ENCODE measurements at places on chromosomes 6 and 20.

- DNase-seq: no peak
These were observed 58.0 kb downstream of the FOXO3 start for GRCh38 chr6:108618623-108619152.

- no peak for DNase-seq
These were observed 64.4 kb downstream of the SMPDL3A start for GRCh38 chr6:122853259-122853995.

- no peak for DNase-seq
These were observed 161.3 kb upstream of the GGTLC1 start for GRCh38 chr20:24149881-24150307.

GRCh38 chr6:16181439-16182297 is 52.8 kb downstream of the MYLIP start:
- no peak for DNase-seq

GRCh38 chr20:25389858-25390537 is 637 bp downstream of the ABHD12 start:
- peak; percentile 80 for DNase-seq

DNA sequence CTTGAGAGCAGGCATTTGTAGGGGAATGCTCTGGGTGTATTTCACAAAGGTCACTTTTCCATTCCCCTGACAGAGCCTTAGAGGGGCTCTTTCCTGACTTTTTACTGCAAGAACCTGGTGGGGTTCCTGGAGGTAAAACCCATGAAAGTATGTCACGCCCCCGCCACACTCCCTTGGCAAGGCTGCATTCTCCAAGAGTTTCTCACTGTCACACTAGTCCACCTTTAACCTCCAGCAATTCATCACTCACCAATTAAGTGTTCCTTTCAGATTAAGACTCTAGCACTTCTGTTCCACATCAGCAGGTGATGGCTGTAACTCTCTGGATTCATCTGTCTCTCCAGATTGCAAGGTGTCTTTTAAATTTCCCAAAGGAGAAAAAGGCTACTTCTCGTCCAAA is 32.7 kb upstream of the NKX2-4 start:
- no peak for DNase-seq

GRCh38 chr6:159971341-159972178 is 2.7 kb downstream of the IGF2R start:
- DNase-seq: no peak

- no peak for DNase-seq
These were observed 34.9 kb upstream of the DST start for GRCh38 chr6:56677559-56677958.

GRCh38 chr6:10886691-10887502 is at the start of gene SYCP2L:
Gene SYCP2L, plus strand, starts transcription at chr6:10887052. Its CDS starts 75 bp downstream, at chr6:10887127.
- DNase-seq: no peak

- no peak for DNase-seq
These were observed 16.1 kb downstream of the PLAGL2 start for GRCh38 chr20:32191422-32191821.

GRCh38 chr6:170290296-170291128 is at the start of gene DLL1:
Gene DLL1, minus strand, starts transcription at chr6:170291078. Its CDS starts 939 bp downstream, at chr6:170290139.
- DNase-seq: peak; percentile 67

GRCh38 chr6:170243791-170244291 is 47.0 kb downstream of the DLL1 start:
- peak; percentile 72 for DNase-seq

GRCh38 chr6:168404560-168404959 is 36.4 kb upstream of the SMOC2 start:
- DNase-seq: no peak

DNA sequence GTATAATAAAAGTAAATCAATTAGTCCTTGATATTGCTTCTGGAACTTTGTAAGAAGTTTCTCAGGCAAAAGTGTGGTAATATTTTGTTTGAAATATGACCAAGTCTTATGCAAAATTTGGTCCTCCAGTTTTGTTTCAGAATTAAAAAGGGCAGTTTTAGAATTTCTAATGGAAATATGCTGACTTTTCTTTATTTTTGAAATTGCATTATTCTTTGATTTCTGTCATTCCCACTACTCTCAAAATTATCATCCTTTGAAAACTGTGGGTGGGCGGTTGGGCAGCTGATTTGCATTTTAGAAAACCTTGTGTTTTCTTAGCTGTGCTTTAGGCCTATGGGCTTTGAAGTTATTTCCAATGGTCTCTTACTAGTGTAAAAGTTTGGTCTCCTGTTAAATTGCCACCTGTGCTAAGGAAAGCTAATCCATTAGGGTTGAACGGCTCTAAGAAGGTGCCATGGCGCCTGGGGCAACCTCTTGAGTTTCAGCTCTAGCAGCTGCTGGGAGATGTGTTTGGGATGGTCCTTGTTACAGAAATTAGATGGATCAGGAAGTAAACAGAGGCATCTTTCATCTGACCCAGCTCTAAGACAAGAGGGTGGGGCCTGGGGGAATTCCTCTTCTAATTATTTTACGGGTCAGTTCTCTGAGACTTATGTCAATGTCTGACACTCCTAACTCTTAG is 880.8 kb upstream of the SLC35B3 start:
- DNase-seq: no peak

- DNase-seq: no peak
These were observed 37.3 kb upstream of the SLC22A1 start for GRCh38 chr6:160084198-160084776.

GRCh38 chr6:44481056-44481455 is 93.5 kb downstream of the CDC5L start:
- DNase-seq: no peak

DNA sequence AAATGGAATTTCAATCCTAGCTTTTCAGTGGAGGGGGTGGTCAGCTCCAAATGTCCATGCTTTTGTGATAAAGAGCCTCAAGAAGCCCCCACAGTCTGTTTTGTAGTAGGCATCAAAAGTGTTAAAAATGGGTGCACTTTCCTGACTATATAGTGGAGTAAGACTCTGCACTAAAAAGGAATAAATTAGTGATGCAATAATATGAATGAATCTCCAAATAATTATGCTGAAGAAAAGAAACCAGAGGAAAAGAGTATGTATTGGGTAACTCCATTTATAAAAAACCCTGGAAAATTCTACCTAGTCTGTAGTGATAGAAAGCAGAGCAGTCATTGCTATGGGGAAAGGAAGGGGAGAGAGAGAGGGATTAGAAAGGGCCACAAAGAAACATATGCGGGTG is 310.4 kb upstream of the SUPT3H start:
- no peak for DNase-seq

DNA sequence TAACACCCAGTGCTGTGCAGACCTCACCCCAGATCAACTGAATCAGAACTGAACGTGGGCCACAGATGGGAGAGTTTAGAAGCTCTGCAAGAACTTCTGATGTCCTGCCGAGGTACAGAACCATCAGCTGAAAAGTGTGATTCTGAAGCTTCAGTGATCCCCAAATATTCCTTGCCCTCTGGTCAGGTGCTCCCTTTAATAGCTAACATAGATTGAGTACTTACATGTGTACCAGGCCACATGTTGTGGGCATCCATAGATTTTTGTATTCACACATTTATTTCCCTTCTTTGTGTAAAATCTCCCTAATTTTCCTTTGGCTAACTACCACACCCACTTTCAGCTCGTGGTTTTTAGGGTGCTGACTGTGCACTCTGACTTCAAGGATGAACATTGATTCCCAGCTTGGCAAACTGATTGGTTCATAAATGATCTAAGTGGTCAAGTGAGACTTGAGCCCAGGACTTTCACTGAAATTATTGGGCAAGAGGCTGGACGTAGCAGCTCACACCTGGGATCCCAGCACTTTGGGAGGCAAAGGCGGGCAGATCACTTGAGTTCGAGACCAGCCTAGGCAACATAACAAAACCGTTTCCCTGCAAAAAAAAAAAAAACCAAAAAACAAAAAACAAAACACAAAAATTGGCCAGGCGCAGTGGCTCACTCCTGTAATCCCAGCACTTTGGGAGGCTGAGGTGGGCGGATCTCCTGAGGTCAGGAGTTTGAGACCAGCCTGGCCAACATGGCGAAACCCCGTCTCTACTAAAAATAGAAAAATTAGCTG is 162.2 kb downstream of the BCAS1 start:
- DNase-seq: no peak

DNA sequence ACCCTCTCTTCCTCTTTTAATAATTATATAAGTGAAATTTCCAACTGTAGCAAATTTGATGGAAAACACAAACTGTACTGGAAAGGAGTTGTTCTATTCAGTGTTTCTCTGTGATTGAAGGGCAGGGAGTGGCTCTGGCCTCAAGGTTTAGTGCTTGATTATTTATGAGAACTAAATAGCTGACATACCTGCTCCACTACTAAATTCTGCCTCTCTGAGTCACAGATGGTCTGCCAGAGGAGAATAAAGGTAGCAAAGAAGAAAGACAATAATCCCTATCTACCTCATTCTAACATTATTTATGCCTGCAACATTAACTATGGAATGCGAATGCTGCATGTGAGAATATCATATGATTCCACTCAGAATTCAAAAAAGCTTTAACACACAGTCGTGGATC is 9.3 kb downstream of the BMP5 start:
- no peak for DNase-seq

- no peak for DNase-seq
These were observed 22.5 kb downstream of the THBS2 start for GRCh38 chr6:169230946-169231789.

DNA sequence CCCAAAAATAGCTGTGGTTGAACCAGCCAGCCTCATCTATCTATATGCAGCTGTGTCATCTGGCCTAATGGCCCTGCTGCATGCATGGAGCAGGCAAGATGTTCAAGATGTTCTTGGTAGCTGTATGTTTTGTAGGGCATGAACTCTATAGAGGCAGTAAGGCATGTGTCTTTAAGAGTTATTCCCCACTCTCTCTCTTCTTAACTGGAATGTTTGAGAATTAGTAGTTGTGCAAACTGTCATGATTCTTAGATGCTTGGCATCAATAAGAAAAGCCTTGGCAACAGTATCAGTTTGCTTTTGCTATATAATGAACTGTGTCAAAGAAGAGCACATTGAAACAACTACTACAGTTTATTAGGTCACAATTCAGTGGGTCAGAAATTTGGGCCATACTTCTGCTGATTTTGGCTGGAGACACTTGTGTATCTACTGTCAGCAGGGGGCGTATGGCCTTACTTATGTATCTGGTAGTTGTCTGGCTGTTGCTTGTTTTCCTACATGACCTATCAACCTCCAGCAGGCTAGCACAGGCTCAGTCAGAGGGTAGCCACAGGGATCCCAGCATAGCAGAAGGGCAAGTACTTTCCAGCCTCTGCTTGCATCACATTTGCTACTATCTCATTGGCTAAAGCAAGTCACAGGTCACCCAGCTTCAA is 56.1 kb upstream of the LAMP5 start:
- DNase-seq: no peak

- no peak for DNase-seq
These were observed 24.1 kb downstream of the ALDH8A1 start for GRCh38 chr6:134925800-134926199.

DNA sequence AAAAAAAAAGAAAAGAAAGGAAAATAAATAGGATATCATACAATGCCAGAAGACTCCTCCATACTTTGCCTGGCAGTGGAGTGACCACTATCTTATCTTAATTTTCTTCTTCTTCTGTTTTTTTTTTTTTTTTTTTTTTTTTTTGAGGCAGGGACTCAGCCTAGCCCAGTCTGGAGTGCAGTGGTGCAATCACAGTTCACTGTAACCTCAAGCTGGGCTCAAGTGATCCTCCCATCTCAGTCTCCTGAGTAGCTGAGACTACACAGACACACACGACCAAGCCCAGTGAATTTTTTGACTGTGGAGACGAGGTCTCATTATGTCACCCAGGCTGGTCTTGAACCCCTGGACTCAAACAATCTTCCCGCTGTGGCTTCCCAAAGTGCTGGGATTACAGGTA is 17.1 kb upstream of the MMP9 start:
- no peak for DNase-seq

DNA sequence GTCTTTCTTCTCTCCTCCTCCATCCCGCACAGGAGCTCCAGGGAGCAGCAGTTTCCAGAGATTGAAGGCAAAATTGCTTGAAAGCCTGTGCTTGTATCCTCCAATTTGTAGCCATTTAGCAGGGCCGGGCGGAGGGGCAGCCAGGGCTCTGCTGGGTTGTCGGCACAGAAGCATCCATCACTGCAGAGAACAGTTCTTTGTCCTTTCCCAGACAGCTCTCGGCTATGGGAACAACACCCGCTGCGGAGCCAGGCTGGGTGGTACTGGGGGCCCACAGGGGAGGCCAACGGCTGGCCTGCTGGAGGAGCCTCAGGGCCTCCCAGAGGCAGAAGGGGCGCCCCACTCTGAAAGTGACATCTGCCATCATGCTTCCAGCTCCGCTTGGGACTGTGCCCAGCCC is 7.8 kb downstream of the HRH3 start:
- DNase-seq: no peak

DNA sequence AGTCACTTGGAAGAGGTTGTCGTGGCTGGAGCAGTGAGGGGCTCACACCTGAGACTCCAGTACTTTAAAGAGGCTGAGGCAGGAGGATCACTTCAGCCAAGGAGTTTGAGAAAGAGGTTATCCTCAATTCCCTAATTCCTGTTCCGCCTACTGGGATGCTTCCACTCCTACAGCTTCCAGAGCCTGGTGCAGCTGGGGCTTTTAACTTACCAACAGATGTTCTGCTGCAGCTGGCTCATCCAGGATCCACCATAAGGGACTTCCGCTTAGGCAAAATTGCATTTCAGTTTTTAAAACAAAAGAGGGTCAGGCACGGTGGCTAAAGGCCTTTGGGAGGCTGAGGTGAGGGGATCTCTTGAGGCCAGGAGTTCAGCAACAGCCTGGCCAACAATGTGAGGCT is 59.1 kb upstream of the CDYL start:
- DNase-seq: no peak

DNA sequence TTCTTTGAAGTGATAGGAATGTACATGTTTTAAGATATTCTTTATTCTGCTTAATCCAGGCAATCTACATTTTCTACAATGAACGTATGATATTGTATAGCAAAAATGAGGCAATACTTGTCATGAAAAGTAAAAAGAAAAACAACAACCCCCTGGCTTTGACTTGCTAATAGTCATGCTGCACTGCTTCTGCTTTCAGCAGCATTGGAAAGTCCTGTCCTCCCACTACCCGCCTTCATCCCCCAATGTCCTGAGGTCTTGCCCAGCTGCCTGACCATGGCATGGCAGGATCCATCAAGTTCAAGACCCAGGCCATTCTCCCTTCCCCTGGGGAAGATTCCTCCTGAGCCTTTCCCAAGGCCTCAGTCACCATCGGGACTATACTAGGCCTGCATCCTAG is 156.5 kb downstream of the SH3BGRL2 start:
- no peak for DNase-seq

DNA sequence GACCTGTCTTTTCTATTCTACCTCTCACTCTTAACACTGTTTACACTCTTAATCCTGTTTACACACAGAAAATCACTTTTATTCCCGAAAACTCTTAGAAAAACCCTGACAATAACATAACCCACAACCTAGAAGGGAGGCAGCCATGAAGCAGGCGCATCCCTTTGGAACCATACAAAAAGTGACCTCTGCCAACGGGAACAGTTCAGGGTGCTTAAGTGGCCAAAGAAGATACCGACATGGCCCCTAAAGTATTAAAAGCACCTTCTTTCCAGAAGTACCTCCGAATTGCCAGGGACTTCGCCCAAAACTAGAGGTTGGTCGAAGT is 490 bp downstream of the MMUT start:
- DNase-seq: no peak

GRCh38 chr6:148869585-148869984 is 122.8 kb downstream of the UST start:
- no peak for DNase-seq

- DNase-seq: no peak
These were observed 174.8 kb downstream of the BMP2 start for GRCh38 chr20:6942266-6942665.

- DNase-seq: no peak
These were observed 259.6 kb downstream of the FOXC1 start for GRCh38 chr6:1869308-1869707.
